ENCODE measurements at places on chromosomes 12 and 14. TPM values are rescaled to one million over a fixed set of nuclear protein-coding genes. Genes with fewer than 3 reads are reported as not detected.

- no peaks in the 10 kb centered on the region for H3K36me3 ChIP-seq
- peak overlapping the region; percentile 51 for H3K27ac ChIP-seq
- no peak overlapping the region for H3K4me3 ChIP-seq
- no peaks in the 10 kb centered on the region for H3K27me3 ChIP-seq
These were observed 21.7 kb upstream of the DUSP6 start for GRCh38 chr12:89373763-89374572.

- no peak overlapping the region for H3K4me3 ChIP-seq
- DNase-seq: no peak
- no peaks in the 10 kb centered on the region for H3K36me3 ChIP-seq
These were observed 31.9 kb downstream of the CEP83 start for GRCh38 chr12:94427501-94428381.

DNA sequence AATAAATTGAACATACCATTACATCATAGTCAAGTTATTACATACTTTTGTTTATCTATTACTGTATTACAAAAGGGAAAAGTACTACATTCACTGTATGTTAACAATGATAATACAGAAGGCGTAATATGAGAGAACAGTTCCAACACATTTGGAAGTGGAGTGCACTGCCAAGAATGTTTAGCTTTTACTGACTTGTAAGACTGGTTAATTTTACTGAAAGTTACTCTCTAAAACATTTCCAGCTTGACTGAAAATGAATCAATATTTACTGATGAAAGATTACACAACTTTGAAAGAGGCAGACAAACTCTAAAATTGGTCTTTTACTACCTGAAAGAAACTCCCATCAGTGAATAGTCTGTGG is 728.5 kb downstream of the FSCB start:
- no peak for DNase-seq
- H3K4me1 ChIP-seq: no peaks in the 10 kb centered on the region
- no peaks in the 10 kb centered on the region for H3K36me3 ChIP-seq
- H3K27ac ChIP-seq: no peak overlapping the region
- H3K27me3 ChIP-seq: no peaks in the 10 kb centered on the region

- no peaks in the 10 kb centered on the region for H3K27me3 ChIP-seq
- no peak overlapping the region for H3K27ac ChIP-seq
These were observed 83.8 kb upstream of the DNM1L start for GRCh38 chr12:32595251-32595650.

The LRRC23 gene
- 26.6 TPM for total RNA-seq

DNA sequence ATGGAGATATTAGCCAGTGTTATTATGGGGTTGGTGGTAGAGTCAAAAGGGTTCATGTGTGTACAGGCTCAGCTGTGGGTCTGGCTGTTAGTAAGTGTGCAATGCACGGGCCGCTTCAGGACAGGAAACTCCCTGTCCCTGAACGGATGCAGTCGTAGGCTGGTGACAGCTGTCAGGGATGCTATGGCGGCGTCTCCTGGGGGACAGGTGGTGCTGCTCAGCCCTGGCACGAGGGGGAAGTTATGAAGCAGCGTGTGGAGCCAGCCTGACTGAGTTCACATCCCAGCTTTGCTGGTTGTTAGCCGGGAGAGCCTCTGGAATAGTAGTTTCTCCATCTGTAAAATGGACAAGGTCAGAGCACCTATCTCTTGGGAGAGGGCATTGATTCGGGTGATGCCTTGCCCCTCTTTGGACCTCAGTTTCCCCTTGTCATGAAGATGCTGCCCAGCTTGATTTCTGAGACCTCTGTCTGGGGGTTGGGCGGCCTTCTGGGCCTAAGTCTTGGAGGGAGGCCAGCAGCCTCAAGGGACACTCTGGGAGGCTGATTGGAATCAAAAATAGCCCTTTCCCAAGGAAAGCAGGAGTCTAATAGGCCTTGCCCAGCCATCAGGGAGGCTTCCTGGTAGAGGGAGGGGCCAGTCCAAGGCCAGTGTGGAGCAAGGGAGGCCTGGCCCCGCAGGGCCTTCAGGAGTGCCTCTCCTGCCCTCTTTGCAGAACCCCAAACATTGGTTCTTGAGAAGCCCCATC is 7.1 kb downstream of the ASB2 start:
- H3K4me3 ChIP-seq: no peak overlapping the region
- DNase-seq: no peak
- H3K27ac ChIP-seq: no peak overlapping the region
- H3K36me3 ChIP-seq: no peaks in the 10 kb centered on the region
- H3K27me3 ChIP-seq: no peaks in the 10 kb centered on the region

DNA sequence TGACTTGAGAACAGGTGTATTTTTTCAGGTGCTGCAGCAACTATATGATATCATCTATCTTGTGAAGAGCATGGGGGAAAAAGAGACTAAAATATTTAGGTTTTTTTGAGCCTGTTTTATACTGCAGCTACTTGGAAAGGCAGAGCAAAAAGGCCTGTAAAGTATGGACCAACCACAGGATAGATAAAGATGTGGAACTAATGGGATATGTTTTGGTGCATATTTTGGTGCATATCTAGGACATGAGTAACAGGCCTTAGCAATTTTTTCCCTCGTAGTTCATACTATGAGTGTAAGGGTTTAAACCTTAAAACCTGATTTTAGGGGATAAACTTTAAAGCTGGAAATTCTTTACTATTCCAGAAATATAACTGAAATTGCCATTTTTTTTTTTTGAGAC is 6.0 kb upstream of the GTSF1 start:
- no peak for DNase-seq
- H3K27me3 ChIP-seq: no peaks in the 10 kb centered on the region
- no peak overlapping the region for H3K27ac ChIP-seq
- H3K4me3 ChIP-seq: no peak overlapping the region

- H3K27me3 ChIP-seq: peaks cover 52% of the 10 kb centered on the region
- peak overlapping the region; percentile 75 for H3K4me3 ChIP-seq
- H3K4me1 ChIP-seq: peaks cover 22% of the 10 kb centered on the region
- H3K27ac ChIP-seq: no peak overlapping the region
- peak; percentile 56 for DNase-seq
These were observed 2.6 kb downstream of the SIX4 start for GRCh38 chr14:60721326-60722106.

The PTCSC3 gene
- total RNA-seq: 1.5 TPM

DNA sequence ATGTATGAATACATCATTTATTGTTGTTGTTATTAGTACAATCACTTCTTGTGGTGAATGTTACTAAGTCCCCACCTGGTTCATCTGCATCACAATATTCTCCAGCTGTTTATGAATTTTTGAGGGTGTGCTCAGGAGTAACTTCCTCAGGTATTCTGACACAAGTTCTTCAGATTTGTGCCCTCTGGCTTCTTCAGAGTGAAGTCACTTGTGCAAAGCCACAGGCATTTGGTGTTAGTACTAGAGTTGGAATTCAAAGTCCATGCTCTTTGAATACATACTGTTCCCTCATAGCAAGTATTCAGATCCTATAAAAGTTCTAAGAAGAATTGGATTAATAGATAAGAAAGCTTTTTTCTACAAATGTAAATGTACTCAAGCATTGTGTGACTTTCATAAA is 150.3 kb upstream of the AVPR1A start:
- H3K4me1 ChIP-seq: no peaks in the 10 kb centered on the region
- no peak for DNase-seq
- no peak overlapping the region for H3K4me3 ChIP-seq
- H3K27me3 ChIP-seq: no peaks in the 10 kb centered on the region

Measured in lower lobe of right lung (tissue), 2 donors.